ENCODE measurements at places on chromosomes 1 and 21.

- peak; percentile 75 for DNase-seq
These were observed 6.7 kb downstream of the NCDN start for GRCh38 chr1:35564037-35564883.

GRCh38 chr1:11719313-11720032, 16.5 kb upstream of the AGTRAP start:
- peak; percentile 80 for DNase-seq

DNA sequence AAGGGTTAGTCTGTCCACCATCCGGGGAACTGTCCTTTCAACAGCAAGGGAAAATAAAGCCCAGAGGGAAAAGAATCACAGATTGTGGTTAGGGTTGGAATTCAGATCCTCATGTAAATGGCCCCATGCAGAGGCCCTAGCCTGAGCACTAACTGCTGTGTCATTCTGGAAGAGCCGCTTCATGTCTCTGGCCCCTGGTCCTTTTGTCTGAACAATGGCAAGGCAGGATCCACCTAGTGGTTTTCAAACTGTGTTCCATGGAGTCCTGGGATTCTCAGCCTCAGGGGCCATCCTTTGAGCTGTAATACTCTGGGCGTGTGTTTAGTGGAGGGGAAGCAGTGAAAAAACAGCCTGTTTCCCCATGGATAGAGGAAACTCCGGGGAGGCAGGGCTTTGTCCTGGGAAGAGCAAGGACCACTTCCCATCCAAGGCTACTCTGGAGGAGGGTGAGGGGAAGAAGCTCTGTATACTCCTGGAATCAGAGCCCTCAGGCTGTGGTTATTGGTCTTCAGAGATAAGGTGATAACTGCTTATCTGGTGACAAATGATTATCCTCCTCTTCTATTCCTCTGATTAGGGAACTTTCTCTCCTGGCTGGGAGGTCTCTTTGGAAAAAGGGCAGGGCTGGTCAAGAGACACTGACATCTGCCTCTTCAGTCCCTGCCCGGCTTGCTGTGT, 19.2 kb downstream of the PAX7 start:
- no peak for DNase-seq

GRCh38 chr1:97461782-97462181, 459.1 kb downstream of the DPYD start:
- DNase-seq: no peak

DNA sequence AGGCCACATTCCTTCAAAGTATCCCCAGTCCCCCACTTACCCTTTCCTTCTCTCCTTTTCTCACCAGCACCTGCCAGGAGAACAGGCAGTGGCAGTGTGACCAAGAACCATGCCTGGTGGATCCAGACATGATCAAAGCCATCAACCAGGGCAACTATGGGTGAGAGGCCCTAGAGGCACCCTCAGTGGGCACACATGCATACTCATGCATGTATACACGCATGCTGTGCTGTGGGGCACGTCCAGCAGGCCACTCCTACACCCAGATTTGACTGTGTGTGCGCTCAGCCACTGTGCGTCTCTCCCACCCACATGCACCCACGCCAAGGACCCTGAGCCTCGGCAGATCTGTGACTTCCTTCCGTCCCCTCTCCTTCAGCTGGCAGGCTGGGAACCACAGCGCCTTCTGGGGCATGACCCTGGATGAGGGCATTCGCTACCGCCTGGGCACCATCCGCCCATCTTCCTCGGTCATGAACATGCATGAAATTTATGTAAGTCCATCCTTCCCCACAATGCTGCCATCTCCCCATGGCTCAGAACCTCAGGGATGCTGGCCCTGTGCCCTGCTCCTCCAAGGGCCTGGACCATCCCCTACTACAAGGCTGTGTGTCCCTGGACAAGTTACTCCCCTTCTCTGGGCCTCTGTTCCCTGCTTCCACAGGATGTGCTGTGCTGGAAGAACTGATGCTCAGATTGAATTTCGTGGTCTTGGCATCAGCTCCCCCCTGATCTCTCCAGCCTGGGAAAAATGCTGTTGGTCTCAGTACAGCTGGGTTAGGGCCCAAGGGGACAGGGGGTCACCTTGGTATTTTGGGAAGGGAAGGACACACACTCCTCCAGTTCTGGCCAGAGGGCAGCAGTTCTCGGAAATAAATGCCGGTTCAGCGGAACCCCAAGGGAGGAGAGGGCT, 7.0 kb downstream of the TINAGL1 start:
- no peak for DNase-seq

DNA sequence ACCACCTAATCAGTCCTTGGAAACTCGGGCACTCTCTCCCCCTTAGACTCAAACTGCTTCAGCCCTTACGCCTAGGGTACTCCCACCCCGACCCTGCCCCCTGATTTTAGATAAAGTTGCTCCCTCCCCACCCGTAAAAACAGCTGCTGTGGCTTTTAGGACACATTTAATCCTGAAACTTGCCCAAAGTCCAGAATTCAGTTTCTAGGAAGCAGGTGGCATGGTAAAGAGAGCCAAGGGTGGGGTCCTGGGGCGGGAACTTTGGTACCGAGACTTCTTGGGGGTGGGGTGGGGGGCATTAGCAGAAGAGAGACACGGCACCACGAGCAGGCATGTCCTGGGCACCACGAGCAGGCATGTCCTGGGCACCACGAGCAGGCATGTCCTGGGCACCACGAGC, 52.4 kb downstream of the CASZ1 start:
- DNase-seq: no peak

DNA sequence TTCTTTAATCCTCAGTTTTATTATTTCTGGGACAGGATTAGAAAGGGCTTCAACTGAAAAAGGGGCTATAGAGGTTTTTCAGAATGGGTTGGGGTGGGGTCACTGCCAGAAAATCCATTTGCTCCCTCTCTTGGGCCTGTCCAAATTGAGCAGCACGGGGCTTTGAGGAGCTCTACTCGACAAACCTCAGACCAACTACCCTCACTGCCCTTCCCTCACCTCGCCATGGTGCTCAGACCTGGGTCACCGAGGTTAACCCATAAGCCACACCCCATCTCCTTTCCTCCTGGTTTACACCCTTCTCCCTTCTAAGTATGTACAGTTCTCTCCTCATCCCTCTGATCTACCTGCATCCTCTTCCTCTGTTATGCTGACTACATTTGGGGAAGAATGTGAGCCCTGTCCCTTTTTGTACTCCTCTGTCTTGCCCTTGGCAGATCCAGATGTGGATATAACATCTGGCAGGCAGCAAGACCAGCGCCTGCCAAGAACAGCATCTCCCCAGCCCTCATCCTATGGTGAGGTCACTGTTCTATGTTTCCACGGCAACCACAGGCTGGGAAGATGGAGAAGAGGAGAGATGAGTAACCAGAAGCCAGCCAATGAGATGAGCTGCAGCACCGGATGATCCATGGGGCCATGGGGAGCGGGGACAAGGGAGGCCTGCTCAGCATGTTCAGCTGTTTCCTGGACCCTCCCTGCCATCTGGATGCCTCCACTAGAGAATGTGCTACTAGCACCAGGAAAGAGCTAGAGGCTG, 3.7 kb upstream of the FABP3 start:
- no peak for DNase-seq

Measured in activated CD4-positive, alpha-beta T cell treated with anti-CD3 and anti-CD28 coated beads for 24 hours (primary cell).